ENCODE measurements at places on chromosomes 7 and 10.

DNA sequence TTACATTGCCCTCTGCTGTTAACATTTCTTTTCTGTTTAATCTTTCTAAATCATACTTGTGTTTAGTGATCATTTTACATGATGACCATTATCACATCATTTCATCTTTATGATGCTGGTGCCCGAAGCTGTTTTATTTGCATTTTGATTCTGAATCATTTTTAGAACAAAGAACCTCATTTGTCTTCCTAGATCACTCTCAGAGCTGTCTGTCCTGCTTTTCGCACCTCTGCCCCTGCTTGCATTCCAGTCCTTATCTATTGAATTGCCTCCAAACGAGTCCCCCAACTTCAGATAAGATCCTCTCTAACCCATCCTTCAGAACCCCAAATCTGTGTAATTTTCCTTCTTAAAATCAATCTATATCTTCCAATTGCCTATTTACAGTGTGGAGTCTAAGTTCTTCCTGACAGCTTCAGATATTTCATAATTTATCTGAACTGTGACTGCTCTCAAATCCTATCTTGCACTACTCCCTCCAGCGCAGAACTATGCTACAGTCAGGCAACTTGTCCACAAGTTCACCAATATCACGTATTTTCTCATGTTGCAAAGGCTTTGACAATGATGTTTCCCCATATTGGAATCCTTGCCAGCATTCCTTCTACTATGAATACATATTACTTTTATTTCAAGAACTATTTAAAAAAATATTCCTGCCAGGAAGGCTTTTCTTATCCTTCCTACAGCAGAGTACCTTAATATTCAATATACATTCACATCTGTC lies 346.5 kb upstream of the CACNA2D1 start:
- no peak for DNase-seq

DNA sequence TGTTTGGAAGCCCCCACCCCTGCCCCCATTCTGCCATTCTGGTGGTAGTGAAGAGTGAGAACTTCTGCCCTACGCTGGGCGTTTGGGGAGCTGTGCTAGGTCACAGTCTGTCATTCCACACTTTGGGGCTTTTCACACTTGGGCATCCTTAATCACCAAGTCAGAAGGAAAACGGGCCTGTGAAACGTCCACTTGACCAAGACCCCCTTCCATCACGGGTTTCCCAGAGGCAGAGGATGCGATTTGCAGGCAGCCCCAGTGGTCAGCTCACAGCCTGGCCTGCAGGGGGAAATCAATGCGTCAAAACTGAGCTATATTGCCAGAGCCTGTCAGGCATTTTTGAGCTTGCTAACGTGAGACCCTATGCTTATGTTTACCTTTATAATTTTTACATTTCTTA lies 663.3 kb upstream of the MGMT start:
- DNase-seq, result no peak

DNA sequence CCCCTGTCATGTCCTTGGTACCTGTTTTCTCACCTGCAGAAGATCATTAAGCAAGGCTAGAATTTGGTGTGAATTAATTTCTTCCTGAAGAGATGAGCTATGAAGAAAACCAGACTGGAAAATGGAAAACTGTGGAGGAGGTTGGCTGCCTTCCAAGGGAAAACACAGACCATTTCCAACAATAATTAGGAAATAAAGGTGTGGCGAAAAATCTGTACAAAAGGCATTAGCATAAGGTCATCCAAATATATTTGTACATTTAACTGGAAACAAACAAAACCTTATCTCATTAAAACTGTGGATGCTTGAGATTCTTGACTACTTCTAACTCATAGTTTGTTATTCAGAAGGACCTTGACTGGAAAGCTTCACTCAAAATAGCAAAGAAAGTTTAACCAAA lies 1.7 kb downstream of the STN1 start:
- DNase-seq, result no peak

GRCh38 chr10:126504761-126505112 lies 116.5 kb upstream of the ADAM12 start:
- no peak for DNase-seq

DNA sequence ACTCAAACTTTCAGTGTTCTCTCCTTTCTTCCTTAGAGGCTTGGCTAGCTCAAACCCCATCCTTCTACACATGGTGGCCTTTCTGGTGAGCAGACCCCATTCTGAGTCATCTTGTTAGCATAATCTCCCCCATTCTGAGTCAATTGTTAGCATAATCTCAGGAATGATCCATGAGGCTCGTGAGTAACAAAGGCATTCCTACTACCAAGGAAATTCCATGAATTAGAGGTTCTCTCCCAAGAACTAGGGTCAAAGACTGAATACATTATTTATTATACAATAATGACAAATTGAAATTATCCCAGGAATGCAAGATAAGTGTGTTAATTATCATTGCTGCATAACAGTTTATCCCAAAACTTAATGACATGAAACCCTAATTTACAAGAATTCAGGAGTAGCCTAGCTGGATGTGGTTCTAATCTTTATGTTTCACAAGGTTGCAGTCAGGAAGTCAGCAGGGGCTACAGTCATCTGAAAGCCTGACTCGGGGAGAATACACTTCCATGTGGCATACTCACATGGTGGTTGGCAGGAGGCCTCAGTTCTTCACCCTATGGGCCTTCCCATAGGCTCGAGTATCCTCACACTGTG lies 100.2 kb downstream of the MMRN2 start:
- no peak for DNase-seq

DNA sequence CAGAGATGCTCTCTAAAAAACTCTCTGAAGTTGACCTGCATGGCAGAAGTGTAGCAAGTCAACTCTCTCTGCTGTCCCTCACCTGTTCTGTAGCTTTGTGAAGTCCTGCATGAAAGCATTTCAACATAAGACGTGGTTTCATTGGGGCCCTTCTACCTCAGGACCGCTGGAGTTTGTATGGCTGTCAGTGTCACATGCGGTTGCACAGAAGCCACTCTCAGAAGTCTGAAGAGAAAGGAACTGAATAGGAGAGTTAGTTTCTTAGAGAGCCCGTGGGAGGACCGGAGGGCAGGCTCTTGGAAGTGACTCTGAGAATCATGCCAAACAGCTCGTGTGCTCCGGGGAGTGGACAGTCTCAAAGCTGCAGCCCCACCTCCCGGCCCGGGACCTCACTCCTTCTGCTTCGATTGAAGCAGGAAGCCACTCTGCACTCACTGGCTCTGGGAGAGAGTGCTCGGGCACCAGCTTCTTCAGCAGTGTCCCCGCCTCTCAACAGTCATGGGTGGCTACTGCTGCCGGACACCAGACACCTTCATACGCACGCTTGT lies 486.7 kb downstream of the SDK1 start:
- no peak for DNase-seq

- DNase-seq, result no peak
These were observed 198.3 kb downstream of the HDAC9 start for GRCh38 chr7:18693816-18694215.

DNA sequence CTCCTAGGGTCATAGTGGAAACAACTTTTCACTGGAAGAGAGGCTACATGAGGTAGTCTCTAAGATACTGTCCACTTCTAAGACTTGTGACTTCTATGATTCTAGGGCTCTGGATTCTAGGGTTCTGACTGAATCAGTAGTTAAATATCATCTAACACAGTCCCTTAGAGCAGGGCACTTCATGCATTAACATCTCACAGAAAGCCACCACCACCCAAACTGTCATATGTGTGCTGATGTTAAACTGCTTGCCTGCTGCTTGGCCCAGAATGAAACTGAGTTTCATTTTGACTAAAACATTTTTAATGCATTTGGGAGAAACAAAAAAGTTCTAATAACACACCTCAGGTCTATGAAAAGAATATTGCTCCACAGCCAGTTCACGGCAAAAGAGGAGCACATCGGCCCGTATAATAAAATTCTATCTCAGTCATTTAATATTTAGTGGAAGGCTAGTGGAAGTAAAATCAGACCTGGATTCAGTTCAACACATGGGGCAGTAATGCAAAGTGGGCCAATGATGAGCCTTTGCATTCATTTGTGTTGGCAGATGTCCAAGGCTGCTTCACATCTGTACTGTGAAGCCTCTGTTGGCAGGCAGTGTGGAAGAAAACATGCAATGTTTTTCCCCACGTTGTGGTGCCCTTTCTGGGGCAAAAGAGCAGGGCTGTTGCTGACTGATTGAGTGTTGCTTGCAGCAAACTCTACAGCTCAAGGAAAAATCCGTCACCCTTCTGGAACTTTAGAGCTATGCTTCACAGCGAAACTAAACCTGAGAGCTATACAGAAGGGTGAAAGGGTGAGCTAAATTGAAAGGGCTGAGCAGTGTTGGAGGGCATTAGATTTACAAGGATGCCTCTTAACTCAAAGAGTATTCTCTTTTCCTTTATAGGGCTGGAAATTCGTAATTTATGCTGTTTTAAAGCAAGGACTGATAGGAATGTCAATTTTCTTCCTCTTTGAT lies 33.5 kb upstream of the AUTS2 start:
- no peak for DNase-seq

DNA sequence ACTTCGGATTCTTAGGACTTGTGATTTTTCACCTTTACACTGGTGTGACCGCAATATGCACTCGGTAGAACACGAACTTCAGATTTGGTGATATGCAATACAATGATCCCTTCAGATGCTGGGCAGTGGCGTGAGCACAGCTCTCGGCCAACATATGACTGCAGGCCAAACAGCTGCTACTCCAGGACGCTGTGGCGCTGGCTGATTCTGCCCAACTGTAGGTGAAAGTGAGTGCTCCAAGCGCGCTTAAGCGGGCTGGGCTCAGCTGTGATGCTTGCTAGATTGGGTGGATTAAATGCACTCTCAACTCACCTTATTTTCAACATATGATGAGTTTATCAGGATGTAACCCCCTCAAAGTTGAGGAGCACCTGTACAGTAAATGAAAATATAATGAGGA lies 137.6 kb upstream of the RET start:
- no peak for DNase-seq

DNA sequence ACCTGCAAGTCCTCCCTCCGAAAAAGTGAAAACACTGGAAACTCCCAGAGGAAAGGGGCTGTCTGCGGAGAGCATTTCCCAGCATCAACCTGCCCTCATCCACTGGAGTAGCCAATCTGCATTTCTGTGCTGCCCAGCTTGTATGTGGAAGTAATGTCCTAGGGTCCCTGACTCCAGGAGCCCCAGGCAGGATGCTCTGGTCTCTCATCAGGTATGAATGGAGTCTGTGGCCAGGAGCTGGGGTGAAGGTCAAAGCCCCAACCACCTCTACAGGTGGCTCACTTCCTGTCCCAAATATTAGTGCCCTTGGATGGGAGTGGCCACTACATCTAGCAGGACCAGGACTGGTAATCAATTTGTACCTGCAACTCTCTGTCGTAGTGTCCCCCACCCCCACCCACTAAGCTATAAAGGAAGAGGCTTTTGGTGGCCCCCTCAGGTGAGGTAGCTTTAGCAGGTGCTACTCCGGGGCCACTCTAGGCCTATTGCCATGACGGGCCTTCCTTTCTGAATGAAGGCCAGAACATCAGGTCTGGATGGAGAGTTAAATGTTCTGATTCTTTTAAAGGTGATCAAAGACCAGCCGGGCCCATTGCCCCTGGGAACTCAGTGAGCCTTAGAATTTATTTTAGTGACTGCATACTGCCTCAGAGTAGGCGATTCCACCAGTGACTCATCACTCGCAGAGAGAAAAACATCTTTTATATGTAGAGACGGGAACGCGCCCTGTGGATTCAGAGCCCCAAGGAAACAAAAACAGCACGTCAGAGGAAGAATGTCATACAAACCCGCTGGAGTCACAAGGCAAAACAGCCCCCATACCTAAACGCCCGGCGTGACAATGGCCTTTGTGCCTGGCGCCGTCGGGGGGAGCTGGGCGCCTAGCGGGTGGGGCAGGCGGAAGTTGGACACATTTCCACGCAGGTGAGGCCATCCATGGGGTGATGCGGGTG lies 13.0 kb downstream of the EN2 start:
- no peak for DNase-seq

DNA sequence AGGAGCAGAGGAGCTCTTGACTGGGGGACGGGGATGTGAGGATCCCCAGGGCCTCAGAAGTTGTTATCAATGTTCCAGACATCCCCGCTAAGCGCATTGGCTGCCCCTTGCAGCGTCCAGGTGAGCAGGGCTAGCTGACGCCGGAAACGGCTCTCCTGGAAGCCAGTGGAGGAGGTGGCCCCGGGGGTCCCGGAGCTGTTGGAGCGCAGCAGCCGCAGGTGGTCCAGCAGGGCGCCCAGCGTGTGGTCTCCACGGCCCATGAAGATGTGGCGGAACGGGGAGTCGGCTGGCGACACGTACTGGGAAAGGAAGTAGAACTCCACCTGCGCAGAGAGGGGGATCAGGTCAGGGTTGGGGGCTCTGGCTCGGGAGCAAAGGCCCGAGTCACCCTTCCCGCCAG lies 8.5 kb downstream of the MOSPD3 start:
- DNase-seq, result no peak

- DNase-seq, result no peak
These were observed 227.2 kb downstream of the MTERF1 start for GRCh38 chr7:91653286-91653685.

DNA sequence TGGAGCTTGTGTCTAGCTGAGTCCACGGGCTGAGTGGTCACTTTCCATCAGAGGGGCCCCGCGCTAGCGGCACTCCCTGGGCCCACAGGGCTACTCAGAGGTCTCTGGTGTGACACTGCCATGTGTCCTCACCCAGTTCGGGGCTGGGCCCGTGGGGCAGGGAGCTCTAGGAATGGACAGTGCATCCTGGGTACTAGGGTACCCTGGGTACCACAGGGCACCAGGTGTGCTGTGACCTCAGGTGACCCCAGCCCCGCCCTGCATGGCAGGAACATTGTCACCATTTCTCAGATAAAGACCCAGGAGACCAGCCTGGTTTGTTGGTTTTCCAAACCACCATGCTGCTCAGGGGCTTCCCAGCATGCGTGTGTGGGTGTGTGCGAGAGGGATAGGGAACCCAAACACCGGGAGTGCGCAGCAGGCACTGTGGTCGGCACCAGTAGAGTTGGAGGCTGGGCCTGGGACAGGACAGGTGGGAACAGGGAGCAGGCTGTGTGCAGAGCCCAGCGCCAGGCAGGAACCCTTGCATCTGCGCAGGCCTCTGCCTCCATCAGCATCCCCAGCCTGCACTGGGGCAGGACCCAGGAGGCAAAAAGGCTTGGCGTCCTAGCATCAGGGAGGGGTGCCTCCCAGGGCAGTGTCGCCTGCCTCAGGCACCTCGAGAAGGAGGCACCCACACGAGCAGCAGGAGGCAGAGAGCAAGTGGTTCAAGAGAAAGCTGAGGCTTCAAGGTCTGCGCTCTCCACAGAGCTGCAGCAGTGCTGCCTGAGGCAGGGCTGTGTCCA lies 19.4 kb upstream of the CSGALNACT2 start:
- DNase-seq, result no peak

GRCh38 chr10:28248092-28248491 lies 54.8 kb downstream of the MPP7 start:
- no peak for DNase-seq

DNA sequence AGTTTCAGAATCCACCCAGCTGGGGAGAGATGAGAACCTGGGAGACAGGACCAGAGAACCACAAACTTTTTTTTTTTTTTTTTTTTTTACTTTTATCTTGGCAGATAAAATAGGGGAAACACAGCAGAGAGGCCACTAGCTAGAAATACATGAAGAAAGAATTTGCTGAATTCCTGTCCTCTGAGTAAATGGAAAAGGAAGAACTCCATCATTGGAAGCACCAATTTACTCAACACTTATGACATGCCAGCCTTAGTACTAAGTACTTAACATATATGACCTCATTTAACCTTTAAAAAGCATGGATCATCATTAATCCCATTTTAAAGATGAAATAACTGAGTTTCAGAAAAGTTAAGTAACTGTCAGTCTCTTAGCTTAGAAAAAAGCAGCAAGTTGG lies 343.0 kb upstream of the NPSR1 start:
- DNase-seq, result no peak
